Stimulated activated naive CD8-positive, alpha-beta T cell treated with anti-CD3 and anti-CD28 coated beads, Interleukin-15, amount 100 ng/mL, for 72 hours (primary cell): ENCODE measurements at places on chromosomes 12 and 14.

- DNase-seq = no peak
These were observed 221.8 kb downstream of the SLC41A2 start for GRCh38 chr12:104736307-104736706.

DNA sequence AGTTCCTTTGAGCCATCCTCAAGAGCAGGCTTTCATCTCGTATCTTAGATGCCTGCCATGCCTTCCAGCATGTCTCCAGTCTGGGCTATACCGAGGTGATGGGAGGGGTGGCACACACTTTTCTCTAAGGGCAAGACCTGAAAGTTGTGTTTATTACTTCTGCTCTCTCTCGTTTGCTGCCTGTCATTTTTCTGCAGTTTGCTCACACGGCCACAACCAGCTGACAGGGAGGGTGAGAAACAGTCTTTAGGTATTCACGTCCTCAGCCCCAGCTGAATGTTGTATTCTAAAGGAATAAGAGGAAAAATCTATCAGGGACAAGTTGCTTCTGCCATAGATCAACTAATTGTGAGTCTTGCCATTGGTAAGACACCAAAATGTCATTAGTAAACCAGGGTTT, 88.0 kb downstream of the TMTC2 start:
- DNase-seq = no peak

DNA sequence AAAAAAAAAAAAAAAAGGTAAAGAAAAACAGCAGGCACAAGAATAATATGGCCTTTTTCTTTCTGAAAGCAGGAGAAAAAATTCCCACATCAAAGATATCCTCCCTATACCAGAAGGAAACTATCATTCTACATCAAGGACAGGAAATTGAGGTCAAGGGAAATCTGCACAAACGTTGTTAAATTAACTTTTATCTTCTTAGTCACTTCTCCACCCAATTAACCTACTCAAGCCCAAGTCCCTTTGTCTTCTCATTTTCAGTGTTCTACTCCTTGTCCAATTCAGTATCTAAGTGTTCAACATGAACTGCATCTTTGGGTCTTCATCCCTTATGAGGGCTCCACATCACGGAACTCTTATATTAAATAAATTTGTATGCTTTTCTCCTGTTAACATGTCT, 15.7 kb downstream of the NDUFA12 start:
- no peak for DNase-seq

- DNase-seq = no peak
These were observed 5.8 kb upstream of the LTA4H start for GRCh38 chr12:96041181-96041580.

- DNase-seq = no peak
These were observed 35.7 kb upstream of the MDM1 start for GRCh38 chr12:68367903-68368302.

DNA sequence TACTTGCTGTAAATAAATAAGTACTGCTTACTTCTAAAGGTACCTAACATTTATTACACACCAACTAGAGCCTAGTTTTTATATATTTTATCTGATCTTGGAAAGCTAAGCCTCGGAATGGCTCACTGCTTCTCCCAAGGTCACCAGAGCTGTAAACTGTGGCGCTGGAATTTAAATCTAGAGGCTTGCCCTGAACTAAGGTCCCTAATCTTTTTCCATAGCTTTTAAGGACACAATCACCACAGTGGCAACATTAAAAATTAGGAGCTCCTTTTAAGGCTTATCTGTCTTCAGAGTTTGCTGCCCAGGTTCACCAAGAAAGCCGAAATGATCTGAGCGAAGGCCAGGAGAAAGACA, 670 bp downstream of the CCNB1IP1 start:
- DNase-seq = no peak

DNA sequence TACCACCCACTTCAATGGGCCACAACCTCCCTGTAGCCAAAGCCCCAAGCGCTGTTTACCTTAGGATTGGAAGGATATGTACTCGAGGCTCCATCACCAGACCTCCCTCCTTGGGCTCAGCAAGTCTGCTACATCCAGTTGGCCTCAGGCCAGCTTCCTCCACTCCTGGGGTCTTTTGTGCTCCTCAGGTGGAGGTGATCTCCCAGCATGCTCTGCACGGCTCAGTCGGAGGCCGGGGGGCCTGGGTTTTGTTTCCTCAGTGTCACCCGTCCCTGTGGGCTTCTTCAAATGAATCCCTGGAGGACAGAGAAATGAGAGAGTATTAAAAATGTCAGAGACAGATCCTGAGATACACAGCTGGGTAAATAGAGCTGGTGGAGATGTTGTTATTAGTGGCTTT, 723.1 kb upstream of the TBX3 start:
- DNase-seq = no peak

GRCh38 chr12:122749569-122750332, 2.9 kb upstream of the DENR start:
- no peak for DNase-seq

GRCh38 chr12:77998236-77998786, 167.6 kb downstream of the NAV3 start:
- no peak for DNase-seq

- no peak for DNase-seq
These were observed 333.7 kb downstream of the PCNX1 start for GRCh38 chr14:71240866-71241520.

DNA sequence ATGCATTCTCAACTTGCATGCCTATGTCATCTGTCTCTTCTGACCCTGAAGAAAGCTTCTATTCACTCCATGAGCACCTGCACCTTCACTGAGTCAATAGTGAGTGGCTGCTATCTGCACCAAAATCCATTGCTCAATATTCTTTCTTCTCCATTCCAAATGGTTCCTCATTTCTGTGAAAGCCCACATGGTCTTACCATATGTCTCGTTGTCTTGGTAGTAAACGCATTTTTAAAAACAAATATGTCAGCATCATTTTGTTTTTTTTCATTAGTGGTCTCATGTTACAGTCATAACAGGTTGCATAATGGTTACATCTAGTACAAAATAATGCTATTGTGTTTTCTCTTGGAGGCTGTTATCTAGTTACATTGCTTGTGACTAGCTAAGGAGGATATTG, 106.9 kb upstream of the CPM start:
- no peak for DNase-seq

DNA sequence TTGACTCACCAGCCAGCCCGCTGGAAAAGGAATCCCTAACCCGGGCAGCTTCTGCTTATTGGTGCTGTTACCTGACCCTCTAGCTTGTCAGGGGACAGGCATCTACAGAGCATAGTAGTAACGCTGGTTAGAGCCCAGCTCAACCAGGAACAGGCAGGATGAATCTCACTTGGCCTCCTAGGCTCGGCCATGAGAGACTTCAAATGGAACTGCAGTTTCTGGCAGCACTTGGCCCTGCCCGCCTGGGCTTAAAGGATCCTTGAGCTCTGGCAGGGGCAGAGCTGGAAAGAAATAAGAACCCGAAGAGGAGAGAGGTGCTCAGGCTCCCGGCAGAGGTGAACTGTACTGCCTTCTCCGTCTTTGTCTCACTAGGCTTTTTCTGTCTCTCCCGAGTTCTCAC, 2.3 kb upstream of the LHX5 start:
- DNase-seq = no peak

DNA sequence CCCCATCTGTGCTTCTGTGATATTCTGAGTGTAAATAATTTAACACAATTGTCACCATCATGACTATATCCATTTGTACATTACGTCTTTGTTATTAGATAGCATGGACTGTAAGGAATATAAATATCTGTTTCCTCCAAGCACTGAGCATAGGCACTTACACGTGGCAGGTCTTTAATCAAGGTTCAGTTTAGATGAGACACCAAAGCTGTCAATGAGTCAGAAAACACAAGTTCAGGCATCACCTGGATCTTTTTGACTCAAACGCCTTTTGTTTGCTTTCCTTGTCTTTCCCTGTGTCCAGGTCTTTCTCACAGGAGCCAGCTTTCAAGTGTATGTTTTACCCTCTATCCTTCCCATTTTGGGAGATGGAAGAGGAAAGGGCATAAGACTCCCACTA, 163.2 kb upstream of the CCDC198 start:
- no peak for DNase-seq

DNA sequence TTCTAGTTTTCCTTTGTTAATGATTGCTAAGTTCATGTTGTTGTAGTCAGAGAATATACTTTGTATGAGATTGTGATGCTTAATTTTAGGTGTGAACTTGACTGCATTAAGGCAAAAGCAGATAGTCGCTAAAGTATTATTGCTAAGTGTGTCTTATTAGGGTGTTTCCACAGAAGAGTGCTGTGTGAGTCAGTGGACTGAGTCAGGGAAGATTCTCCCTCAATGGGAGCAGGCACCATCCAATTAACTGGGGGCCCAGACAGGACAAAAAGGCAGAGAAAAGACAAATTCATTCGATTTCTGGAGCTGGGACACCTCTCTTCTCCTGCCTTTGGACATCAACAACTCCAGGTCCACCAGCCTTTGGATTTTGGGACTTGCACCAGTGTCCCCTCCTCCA, 48.5 kb downstream of the BAZ1A start:
- no peak for DNase-seq

DNA sequence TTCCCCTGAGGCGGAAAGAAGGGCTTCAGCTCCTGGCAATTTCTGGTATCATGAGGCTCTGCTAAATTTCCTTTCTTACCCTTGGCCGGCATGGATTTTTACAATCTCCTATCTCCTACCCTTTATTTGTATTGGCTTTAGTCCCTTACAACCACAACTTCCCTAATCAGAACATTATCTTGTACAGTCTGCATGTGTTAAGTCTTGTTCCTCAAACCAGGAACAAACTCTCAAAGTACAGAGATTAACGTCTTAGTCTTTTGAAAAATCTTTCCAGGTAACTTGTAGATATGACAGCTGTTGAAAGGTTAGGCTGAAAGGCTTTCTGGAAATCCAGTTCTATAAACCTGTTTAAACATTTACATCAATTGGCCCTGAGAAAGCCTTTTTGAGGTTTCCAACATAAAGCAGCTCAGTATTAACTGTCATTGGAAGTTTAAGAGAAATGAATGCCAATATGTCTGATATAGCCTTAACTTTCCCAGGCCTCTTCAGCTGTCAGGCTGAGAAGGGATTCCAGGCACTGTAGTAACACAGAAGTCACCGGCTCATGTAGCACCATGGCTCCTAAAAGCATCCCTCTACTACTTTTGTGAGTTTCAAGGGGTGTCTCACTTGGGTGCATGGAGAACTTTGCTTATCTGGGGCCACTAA, 360.5 kb downstream of the FUT8 start:
- DNase-seq = no peak

DNA sequence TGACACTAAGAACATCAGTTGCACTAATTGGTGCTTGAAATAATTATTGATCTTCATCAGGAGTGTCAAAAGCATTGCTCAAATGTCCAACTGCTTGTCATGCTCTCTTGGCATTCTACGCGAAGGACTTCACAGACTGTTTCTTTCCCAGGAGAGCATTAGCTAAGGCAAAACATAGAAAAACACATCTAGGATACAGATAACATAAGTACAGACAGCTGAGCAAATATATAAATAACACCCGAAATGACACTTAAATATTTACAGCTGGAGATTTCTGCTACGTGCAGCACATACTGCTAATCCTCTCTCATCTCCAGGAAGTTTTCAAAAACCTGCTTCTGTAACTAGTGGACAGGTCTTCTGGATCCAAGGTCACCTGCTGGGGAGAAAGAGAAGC, 120.0 kb upstream of the PRMT8 start:
- DNase-seq = no peak

DNA sequence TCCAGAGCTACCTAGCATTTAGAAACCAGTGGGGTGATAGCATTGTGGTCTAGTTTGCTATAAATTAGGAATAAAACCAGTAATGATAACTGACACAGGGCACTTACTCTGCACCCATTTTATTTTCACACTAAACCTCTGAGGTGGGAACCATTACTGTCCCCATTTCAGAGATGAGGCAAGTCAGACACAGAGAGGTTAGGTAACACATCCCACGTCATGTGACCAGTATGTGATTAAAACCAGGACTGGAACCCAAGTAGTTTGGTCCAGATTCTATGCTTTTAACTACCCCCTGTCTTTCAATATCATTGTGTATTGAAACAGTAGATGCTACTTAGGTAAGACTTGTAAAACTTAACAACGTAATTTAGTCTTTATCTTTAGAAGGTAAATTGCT, 110.2 kb downstream of the PLXNC1 start:
- DNase-seq = no peak

DNA sequence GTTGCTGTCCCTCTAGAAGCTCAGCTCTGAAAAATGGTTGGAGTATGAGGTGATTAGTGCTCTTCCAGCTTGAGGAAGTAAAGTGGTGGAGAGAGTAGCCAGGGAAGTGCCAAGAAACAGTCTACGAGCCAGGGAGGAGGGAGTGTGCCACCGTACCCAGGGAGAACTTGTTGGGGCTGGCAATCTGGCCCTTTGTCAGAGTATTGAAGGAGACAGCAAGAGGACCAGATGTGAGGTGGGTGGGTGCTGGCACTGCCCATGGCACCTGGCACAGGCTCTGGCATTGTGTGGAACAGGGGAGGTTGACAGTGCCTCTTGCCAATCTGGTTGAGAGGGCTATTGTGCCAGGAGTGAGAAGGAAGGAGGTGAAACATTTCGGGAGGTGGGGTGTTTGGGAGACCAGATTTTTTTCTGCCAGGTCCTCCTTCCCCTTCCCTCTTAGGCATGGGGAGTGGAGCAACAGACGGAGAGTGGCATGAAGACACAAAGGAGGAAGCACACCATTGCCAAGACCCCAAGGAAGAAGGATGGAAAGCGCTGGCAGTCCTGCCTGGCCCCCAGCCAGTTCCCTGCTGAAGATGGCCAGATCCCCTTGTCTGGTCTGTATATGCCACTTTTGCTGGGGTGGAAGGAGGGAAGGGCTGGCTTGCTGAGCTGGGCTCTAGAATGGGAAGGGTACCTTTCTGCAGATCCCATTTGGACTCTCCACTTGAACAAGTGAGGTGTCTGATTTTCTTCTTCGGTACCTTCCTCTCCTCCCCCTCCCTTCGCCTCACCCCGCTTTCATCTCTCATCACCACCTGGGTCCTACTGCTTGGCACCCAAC, 37.5 kb downstream of the ZFHX2 start:
- DNase-seq = no peak

DNA sequence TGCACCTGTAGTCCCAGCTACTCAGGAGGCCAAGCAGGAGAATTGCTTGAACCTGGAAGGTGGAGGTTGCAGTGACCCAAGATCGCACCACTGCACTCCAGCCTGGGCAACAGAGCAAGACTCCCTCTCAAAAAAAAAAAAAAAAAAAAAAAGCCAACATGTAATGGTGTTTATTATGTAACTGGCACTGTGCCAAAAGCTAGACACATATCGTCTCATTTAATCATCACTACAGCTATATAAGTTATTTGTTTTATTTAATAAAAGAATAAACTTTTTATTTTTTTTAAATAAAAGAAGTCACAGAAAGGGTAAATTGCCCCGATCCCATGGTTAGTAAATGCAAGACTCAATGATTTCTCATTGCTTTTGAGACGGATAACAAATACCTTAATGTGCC, 76.9 kb downstream of the PTCSC3 start:
- no peak for DNase-seq

GRCh38 chr12:99455350-99456035, 192.1 kb upstream of the GARIN6 start:
- DNase-seq = no peak

GRCh38 chr12:66239295-66239694, 50.3 kb downstream of the IRAK3 start:
- no peak for DNase-seq

DNA sequence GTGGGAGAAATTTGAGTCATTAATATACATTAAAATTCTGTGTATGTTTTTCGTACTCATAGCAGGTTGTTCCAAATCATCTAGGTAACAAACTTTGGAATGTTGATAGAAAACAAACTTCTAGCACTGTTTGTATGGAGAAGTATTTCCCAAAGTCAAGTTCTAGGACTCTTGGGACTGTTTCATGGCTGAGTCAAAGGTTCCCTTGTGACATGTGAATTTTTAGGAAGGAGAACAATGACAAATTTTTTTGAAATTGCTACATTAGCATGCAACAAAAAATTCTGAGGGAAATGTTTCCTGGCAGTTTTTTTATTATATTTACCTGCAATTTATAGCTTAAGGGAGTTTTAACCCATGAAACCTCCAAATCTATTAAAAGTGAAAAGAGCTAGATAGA, 73.8 kb downstream of the RASSF8 start:
- DNase-seq = no peak
